ENCODE measurements at places on chromosomes 12 and 14.

DNA sequence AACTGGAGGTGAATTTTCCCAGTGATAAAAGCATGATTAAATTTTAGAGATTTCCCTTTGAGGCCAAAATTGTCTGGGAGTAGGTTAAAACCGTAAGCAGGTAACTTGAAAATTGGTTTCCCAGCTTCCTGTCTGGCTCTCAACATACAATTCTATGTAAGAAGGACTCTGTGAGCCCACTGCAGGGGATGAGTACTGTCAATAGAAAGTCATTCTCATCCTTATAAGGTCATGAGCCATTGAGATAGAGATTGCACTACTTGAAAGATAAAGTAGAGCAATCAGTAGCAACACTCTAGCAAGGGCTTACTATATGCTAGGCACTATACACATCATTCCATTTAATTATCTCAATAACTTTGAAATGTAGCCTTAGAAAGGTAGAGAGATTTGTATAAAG, 225.6 kb upstream of the HMGA2 start:
- H3K36me3 ChIP-seq, result no peaks in the 10 kb centered on the region
- H3K4me3 ChIP-seq, result no peak overlapping the region
- H3K27ac ChIP-seq, result no peak overlapping the region
- DNase-seq, result no peak
- no peaks in the 10 kb centered on the region for H3K27me3 ChIP-seq

DNA sequence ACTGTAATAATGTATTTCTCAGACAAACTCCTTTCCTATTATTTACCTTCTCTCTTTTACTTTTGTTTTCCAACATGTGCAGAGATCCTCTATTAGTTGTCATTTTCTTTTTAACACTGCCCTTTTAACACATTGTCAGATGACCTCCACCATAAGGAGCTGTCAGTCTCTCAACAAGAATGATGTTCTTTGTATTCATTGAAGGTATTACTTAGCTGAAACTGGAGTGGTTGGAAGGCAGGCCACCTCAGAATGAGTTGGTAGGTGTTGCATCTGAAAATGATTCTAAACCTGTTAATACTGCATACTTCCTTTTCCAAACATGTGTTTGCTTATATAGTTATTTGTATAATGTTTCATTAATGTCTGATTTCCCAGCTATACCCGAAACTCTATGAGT, 16.9 kb downstream of the TMEM117 start:
- no peaks in the 10 kb centered on the region for H3K27me3 ChIP-seq
- DNase-seq, result no peak
- H3K27ac ChIP-seq, result no peak overlapping the region
- no peak overlapping the region for H3K4me3 ChIP-seq

GRCh38 chr12:47079468-47079980, at the start of the genes AMIGO2 and PCED1B:
TSS of gene AMIGO2 (minus strand) at chr12:47079959. CDS start at chr12:47079002, 957 bp downstream.
TSS of gene PCED1B (plus strand) at chr12:47079621. CDS start at chr12:47235064, 155,443 bp downstream.
- peak; percentile 93 for DNase-seq
- peaks cover 90% of the 10 kb centered on the region for H3K4me1 ChIP-seq

- H3K36me3 ChIP-seq, result no peaks in the 10 kb centered on the region
- no peaks in the 10 kb centered on the region for H3K27me3 ChIP-seq
- H3K4me1 ChIP-seq, result peaks cover 82% of the 10 kb centered on the region
- peak overlapping the region; percentile 79 for H3K27ac ChIP-seq
These were observed 13.4 kb downstream of the MARK3 start for GRCh38 chr14:103398427-103399195.

- H3K27me3 ChIP-seq, result no peaks in the 10 kb centered on the region
- H3K36me3 ChIP-seq, result no peaks in the 10 kb centered on the region
- DNase-seq, result no peak
- no peak overlapping the region for H3K4me3 ChIP-seq
These were observed 637.8 kb downstream of the DIO2 start for GRCh38 chr14:79573486-79573885.

- no peak for DNase-seq
- H3K36me3 ChIP-seq, result no peaks in the 10 kb centered on the region
- H3K27ac ChIP-seq, result no peak overlapping the region
- H3K27me3 ChIP-seq, result no peaks in the 10 kb centered on the region
- H3K4me1 ChIP-seq, result peaks cover 15% of the 10 kb centered on the region
These were observed 31.0 kb upstream of the LGALS3 start for GRCh38 chr14:55097881-55098560.

DNA sequence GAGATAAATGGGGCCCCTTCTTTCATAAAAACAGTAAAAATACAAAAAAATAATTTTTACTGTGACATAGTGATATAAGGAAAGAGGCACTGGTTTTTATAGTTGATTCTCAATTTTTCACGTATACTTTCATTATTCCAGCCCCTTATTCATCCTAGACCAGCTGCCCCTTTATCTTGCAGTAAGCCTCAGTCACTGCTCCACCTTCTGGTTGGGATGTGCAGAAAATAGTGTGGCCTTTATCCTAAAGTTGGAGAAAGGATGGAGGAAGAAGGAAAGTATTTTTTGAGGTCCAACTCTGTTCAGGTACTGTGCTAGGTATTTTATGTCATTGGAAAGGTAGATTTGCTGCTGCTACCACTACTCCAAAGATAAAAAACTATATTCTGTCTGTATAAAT, 172.7 kb downstream of the ANO6 start:
- H3K4me3 ChIP-seq, result no peak overlapping the region
- no peaks in the 10 kb centered on the region for H3K27me3 ChIP-seq
- no peak overlapping the region for H3K27ac ChIP-seq
- H3K36me3 ChIP-seq, result peaks cover 33% of the 10 kb centered on the region

GRCh38 chr12:94193168-94193567, 44.8 kb downstream of the PLXNC1 start:
- no peak overlapping the region for H3K27ac ChIP-seq
- H3K4me1 ChIP-seq, result no peaks in the 10 kb centered on the region
- DNase-seq, result no peak
- H3K36me3 ChIP-seq, result peaks cover 3% of the 10 kb centered on the region
- H3K27me3 ChIP-seq, result no peaks in the 10 kb centered on the region

DNA sequence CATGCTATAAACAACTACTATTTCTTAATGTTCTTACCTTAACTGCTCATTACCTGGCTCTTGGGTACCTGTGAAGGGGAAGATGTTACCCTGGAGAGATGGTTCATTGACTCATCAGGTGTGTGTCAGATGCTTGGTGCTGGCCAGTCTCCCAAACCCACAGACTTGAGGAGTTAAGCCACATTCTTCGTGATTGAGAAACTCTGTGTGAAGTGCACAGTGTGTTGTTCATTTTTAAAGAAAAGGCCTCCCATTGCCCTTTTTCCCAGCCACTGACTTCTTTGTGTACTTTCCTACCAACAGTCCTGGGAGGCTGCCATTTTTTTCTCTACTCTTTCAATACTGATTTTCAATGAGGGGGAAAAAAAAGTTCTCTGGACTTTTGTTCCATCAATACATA, 3.2 kb downstream of the MGST1 start:
- H3K36me3 ChIP-seq, result no peaks in the 10 kb centered on the region
- H3K4me1 ChIP-seq, result peaks cover 47% of the 10 kb centered on the region
- no peak for DNase-seq
- H3K27me3 ChIP-seq, result no peaks in the 10 kb centered on the region
- H3K27ac ChIP-seq, result no peak overlapping the region

GRCh38 chr12:123889848-123890535, 82.6 kb downstream of the CCDC92 start:
- peak; percentile 34 for DNase-seq
- H3K4me3 ChIP-seq, result no peak overlapping the region
- H3K27me3 ChIP-seq, result peaks cover 11% of the 10 kb centered on the region
- H3K27ac ChIP-seq, result no peak overlapping the region
- H3K36me3 ChIP-seq, result no peaks in the 10 kb centered on the region

GRCh38 chr12:3055026-3055703, 22.0 kb upstream of the TSPAN9 start:
- no peak overlapping the region for H3K4me3 ChIP-seq
- H3K27ac ChIP-seq, result no peak overlapping the region
- no peak for DNase-seq
- no peaks in the 10 kb centered on the region for H3K36me3 ChIP-seq
- peaks cover 18% of the 10 kb centered on the region for H3K4me1 ChIP-seq
- peaks cover 2% of the 10 kb centered on the region for H3K27me3 ChIP-seq

- H3K27me3 ChIP-seq, result peaks cover 4% of the 10 kb centered on the region
- H3K4me3 ChIP-seq, result no peak overlapping the region
- no peak overlapping the region for H3K27ac ChIP-seq
- H3K4me1 ChIP-seq, result no peaks in the 10 kb centered on the region
- H3K36me3 ChIP-seq, result no peaks in the 10 kb centered on the region
- no peak for DNase-seq
These were observed 15.7 kb downstream of the NR1H4 start for GRCh38 chr12:100489251-100489820.

GRCh38 chr12:48420039-48420775, 52.2 kb upstream of the ANP32D start:
- no peak overlapping the region for H3K27ac ChIP-seq
- DNase-seq, result no peak
- H3K4me1 ChIP-seq, result no peaks in the 10 kb centered on the region
- H3K4me3 ChIP-seq, result no peak overlapping the region
- H3K27me3 ChIP-seq, result peaks cover 5% of the 10 kb centered on the region

DNA sequence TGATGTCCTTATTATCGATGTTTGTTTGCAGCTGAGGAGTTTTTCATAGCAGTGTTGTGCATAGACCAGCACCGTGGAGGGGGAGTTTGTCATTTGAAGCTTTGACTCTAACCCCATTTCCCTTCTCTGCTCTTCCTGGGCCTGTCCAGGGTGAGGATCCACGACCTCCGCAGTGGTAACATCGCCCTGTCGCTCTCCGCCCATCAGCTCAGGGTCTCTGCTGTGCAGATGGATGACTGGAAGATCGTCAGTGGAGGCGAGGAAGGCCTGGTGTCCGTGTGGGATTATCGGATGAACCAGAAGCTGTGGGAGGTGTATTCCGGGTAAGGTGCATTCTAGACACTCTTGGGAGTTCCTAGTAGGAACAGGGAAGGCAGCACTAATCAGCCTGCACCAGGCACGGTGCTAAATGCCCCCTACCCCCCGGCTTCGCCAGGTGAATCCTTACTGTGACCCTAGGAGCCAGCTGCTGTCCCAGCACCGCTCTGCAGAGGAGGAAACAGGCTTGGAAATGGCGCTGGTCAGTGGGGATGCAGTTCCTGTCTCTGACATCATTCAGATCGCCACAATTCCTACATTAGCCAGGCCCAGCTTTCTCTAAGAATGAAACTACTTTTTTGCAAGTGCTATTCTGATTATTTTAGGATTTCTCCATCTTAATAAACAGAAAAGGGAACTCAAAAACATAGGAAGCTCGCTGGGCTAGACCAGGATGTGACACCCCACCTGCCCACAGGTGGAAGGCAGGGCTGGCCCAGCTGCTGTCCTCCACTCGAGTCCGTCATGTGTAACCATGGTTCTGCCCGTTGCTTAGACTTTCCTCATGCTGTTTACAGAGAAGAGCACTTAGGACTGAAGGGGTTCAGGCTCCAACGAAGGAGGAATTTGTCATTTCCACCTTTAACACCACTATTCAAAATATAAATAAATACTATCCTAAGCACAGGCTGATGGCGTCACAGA, 74.9 kb downstream of the TESC start:
- no peaks in the 10 kb centered on the region for H3K27me3 ChIP-seq
- no peak overlapping the region for H3K27ac ChIP-seq
- peaks cover 21% of the 10 kb centered on the region for H3K36me3 ChIP-seq
- H3K4me3 ChIP-seq, result no peak overlapping the region
- H3K4me1 ChIP-seq, result peaks cover 15% of the 10 kb centered on the region
